NCI-H526 (cell line): ENCODE measurements at places on chromosomes 2 and 18.
A peak's percentile ranks its signal among the peaks of the same experiment; 100 is the strongest.

- DNase-seq: no peak
Observed at GRCh38 chr2:105904938-105905337, 160.2 kb downstream of the NCK2 start.

GRCh38 chr2:110153416-110153815 is 37.8 kb upstream of the MALL start:
- DNase-seq: no peak

DNA sequence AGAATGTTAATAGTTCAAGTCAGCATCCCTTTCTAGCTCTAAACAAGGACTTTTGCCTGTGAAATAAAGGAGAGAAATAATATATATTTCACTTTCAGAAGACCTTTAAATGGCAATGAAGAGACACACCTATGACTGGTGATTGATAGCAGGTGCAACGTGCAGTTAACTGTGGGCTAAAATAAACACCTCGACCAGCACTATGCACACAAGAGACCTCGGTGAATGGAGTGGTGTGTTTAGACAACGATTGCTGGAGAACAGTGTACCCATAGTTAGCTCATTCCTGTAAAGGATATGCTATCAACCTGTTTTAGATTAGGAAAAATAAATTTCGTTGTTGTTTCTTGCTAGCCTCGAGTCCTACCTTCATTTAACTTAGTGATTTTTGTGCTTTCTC is 143.4 kb downstream of the NR4A2 start:
- DNase-seq: peak; percentile 87

DNA sequence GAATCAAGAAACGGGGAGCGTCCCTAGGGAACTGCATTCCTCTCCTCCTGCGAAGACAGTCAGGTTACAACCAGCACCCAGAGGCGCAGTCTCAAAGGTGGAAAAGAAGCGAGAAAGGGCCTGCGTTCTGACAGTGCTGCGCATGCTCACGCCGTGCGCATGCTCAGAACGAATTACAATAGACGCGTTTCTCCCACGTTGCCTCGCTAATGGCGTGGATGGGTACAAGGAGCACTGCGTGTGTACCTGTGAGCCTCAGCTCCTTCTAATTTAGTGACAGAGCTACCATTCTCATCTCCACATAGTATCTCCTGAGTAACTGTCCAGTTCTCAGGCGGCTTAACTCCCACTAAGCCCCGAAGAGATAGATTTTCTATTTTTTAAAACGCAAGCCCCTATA is 448.8 kb downstream of the TXNL1 start:
- no peak for DNase-seq

DNA sequence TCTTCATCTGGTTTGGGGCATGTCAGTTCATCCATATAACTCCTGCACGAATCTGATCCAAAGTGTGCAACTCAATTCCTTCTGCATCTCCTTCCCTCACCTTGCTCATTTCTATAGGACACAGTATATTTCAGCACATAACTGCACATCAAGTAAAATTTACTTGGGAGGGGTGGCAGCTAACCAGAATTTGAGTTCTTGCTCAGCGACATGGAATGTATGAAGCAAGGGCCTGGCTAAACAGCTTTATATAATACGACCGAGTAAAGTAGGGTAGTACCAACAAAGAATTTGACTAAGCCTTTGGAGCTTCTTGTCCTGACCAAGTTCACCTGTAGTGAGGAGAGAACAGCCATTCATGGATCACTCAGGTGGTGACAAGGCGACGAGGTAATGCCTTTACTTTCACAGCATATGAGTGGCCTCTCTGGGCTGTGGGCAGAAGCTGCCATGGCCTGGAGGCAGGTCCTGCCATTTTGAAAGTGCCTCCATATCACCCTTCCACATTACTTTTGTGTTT is 570.2 kb upstream of the TNP1 start:
- no peak for DNase-seq

GRCh38 chr2:224843141-224843540 is 127.0 kb upstream of the CCDC195 start:
- DNase-seq: no peak

- no peak for DNase-seq
Observed at GRCh38 chr2:14602309-14602708, 30.2 kb upstream of the LRATD1 start.

DNA sequence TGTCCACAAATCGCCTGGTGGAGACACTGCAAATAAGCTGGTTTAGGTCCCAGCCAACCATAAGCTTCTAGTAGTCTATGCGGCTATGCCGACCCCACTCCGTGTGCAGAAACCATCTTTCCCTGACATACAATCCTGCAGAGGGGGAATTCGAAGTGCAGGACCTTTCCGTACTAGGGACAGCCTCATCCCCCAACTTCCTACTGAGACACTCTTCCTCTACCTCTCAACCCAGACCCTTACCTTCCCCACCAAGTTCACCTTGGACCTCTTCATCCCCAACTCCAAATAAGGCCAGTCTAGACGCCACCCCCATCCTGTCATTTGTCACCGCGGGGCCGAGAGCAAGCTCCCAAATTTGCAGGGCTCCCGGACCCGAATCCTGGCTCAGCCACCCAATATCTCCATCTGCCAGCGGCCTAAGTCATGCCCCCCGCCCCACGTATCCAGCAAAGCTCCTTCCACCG is 496 bp downstream of the SUCLG1 start:
- peak; percentile 23 for DNase-seq

GRCh38 chr2:96727431-96727830 is 12.4 kb downstream of the LMAN2L start:
- no peak for DNase-seq

DNA sequence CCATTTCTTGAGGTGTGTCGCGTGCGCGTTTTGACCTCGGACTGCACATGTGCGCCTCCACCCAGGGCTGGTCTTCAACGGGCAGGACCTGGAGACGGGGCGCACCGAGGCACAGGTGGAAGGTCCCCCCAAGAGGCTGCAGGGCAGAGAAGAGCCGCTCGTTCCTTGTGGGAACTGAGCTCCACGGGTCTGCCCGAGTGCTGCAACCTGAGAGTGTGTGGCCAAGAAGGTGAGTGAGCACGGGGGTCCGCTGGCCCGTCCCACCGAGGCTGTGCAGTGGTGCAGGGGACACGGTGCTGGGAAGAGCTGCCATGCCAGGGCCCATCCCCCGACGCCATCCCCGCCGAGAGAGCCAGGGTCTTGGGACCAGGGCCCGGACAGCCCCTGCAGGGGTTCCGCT is 268.3 kb downstream of the GALR1 start:
- no peak for DNase-seq

DNA sequence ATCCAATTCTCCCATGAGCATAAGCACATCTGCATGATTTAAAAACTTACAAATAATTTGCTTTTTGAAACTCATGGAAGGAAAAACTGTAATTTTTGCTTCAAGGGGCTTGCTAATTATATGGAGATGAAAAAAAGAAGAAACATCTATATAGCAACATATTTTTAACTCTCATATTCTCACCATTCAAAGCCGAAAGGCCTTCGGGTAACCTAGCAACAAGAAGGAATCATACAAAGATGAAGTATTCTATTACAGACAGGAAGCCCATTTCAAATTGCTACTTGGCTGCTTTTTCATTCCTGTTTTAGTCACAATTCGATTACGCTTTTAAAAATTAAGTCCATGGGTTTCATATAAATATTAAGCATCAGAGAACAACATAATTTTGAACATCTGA is 39.2 kb upstream of the RNU4ATAC start:
- no peak for DNase-seq

GRCh38 chr2:200399636-200400035 is 93.1 kb downstream of the SPATS2L start:
- no peak for DNase-seq

DNA sequence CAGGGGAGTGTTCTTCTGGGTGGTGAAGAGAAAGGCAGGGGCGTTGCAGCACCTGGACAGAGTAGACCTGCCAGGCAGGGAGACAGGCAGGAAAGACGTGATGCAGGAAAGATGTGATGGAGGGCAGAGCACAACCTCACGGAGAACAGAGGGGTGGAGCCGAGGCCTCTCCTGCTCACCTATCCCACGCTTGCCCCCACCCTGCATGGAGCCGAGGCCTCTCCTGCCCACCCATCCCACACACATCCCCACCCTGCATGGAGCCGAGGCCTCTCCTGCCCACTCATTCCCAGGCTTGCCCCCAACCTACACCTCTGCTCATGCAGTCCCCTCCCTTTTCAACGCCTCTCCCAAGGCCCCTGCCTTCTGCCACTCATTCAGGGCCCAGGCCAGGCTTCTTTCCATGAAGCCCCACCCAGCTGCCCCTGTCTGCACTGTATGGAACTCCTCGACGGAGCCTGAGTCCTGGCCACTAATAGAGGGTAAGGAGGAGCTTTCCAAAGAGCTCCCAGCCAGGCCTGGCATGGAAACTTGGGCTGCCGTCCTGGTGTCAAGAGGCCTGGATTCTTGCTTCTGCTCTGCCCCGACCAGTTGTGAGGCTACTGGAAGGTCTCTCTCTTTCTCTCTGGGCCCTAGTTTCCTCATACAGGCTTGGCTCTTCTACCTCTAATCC is 32.0 kb upstream of the LOXHD1 start:
- no peak for DNase-seq
